ENCODE measurements at places on chromosomes 11 and 22.

GRCh38 chr22:29072193-29072978 is 449 bp upstream of the KREMEN1 start:
- no peak overlapping the region for H3K27ac ChIP-seq
- peak overlapping the region; percentile 47 for H3K4me3 ChIP-seq
- peaks cover 37% of the 10 kb centered on the region for H3K4me1 ChIP-seq
- no peaks in the 10 kb centered on the region for H3K27me3 ChIP-seq

DNA sequence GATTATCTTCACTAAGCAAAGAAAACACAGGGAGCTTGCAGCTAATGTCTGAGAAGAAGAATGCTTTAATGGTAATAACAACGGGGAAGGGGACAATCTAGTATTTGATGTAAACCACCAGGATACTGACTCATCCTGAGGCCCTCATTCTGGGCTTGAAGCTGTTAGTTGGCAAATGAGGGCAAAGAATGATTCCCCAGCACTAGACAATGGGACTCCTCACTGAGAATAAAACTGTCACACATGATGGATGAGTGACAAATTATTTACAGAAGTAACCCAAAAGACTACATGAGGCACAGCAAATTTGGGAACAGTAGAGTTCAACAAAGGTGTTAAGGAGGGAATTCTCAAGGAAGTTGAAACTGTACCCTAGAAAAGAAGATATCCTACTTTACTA is 76.3 kb downstream of the FAM168A start:
- H3K4me3 ChIP-seq, result no peak overlapping the region
- H3K36me3 ChIP-seq, result no peaks in the 10 kb centered on the region

GRCh38 chr11:100689141-100689540 is 2.1 kb downstream of the ARHGAP42 start:
- no peak for DNase-seq
- peak overlapping the region; percentile 94 for H3K27ac ChIP-seq
- peaks cover 8% of the 10 kb centered on the region for H3K4me1 ChIP-seq
- no peaks in the 10 kb centered on the region for H3K27me3 ChIP-seq
- peak overlapping the region; percentile 80 for H3K4me3 ChIP-seq

GRCh38 chr22:46148816-46149511 is 1.4 kb upstream of the PPARA start:
- H3K4me3 ChIP-seq, result peak overlapping the region; percentile 98
- peaks cover 47% of the 10 kb centered on the region for H3K4me1 ChIP-seq
- peaks cover 14% of the 10 kb centered on the region for H3K36me3 ChIP-seq

DNA sequence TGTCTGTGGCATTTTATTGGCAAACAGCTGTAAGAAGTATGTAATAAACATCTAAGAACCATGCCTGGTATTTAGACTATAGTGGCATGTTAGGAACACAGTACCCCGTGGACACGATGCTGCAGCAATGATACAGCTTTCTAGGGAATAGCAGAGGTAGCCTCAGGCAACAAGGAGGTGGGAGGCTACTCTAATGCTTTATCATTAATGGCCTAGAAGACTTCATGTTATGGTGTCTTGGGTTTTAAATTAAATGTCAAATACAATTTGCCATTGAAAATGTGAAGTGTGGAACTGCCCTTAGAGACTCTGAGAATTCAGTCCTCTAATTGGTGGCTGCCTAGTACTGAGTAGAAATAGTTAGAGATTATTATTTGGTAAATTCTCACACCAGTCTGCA is 516.9 kb downstream of the CNTN5 start:
- H3K27me3 ChIP-seq, result no peaks in the 10 kb centered on the region
- no peak for DNase-seq
- no peaks in the 10 kb centered on the region for H3K4me1 ChIP-seq
- no peak overlapping the region for H3K27ac ChIP-seq
- no peaks in the 10 kb centered on the region for H3K36me3 ChIP-seq

GRCh38 chr11:44754876-44755555 is 28.3 kb downstream of the TSPAN18 start:
- no peaks in the 10 kb centered on the region for H3K4me1 ChIP-seq
- H3K27ac ChIP-seq, result no peak overlapping the region
- H3K36me3 ChIP-seq, result no peaks in the 10 kb centered on the region
- DNase-seq, result no peak
- H3K27me3 ChIP-seq, result no peaks in the 10 kb centered on the region

DNA sequence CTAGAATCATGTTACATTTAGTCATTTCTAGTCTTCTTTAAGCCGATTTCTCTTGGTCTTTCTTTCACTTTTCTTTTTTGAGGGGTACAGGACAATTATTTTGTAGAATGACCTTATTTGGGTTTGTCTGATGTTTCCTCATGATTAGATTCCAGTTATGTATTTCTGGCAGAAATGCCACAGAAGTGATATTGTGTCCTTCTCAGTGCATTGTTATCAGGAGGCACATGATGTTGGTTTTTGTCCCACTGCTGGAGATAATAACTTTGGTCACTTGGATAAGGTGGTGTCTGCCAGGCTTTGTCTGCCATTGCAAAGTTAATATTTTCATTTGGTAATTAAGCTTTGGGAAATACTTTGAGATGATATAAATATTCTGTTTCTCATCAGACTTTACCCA is 100.3 kb downstream of the RRM1 start:
- H3K27me3 ChIP-seq, result no peaks in the 10 kb centered on the region
- DNase-seq, result no peak
- no peaks in the 10 kb centered on the region for H3K4me1 ChIP-seq
- H3K27ac ChIP-seq, result no peak overlapping the region

- no peak for DNase-seq
- H3K36me3 ChIP-seq, result no peaks in the 10 kb centered on the region
These were observed 62.7 kb upstream of the ARHGAP42 start for GRCh38 chr11:100624346-100624745.

DNA sequence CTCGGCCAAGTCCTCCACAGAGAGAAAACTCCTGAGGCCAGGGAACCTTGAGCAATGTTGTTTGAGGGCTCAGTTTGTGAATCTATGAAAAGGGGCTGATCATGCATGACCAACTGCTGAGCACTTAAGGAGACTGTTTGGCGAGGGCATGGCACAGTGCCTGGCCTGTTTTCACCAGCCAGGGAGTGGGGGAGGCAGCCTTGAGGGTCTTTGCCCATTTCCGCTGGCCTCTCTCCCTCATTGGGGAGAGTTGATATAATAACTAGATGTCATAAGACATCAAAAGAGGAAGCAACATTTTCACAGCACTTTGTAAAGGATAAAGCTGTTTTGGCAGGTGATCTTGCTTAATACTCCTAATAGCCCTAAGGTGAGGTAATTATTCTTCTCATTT is 110.6 kb downstream of the TP53I11 start:
- H3K4me1 ChIP-seq, result peaks cover 2% of the 10 kb centered on the region
- no peak for DNase-seq
- no peaks in the 10 kb centered on the region for H3K36me3 ChIP-seq
- no peak overlapping the region for H3K4me3 ChIP-seq
- no peak overlapping the region for H3K27ac ChIP-seq

DNA sequence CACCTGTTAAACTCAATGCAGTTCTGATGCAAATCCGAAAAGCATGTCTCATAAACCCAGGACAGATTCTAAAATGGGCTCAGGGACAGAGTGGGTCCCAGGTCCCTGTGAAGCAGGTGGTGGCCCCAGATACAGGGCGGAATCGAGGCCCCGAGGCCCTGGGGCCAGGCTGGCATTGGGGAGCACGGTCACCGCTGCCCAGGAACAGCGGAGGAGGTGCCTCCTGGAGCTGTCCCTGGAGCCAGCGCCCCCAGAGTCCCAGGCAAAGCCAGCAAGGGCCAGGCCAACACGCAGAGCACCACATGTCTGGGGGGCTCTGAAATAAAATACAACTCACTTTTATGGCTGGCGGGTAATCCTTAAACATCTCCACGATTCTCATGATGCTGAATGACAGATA is 10.0 kb upstream of the TTLL8 start:
- no peak overlapping the region for H3K4me3 ChIP-seq
- H3K27me3 ChIP-seq, result no peaks in the 10 kb centered on the region
- no peaks in the 10 kb centered on the region for H3K4me1 ChIP-seq

- peaks cover 7% of the 10 kb centered on the region for H3K27me3 ChIP-seq
- H3K4me3 ChIP-seq, result no peak overlapping the region
- no peaks in the 10 kb centered on the region for H3K4me1 ChIP-seq
- no peak overlapping the region for H3K27ac ChIP-seq
These were observed 10.4 kb upstream of the SAMM50 start for GRCh38 chr22:43944670-43945430.

DNA sequence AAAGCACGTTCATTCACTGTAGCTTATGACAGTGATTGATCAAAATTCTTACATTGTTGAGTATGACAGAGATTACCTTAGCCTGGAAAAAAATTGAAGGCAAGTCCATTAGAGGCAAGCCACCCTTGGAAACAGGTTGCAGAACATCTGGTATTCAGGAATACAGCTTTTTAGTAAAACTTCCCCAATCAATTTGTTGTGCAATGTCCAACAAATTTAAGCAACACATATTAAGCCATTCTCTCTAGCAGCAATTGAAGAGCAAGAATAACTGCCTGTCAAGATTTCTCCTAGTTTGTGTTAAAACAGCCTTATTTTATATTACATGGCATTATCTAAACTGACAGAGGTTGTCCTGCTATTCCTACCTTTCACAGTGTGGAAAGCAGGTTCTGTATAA is 37.0 kb downstream of the BCL2L13 start:
- peaks cover 2% of the 10 kb centered on the region for H3K36me3 ChIP-seq
- no peak overlapping the region for H3K27ac ChIP-seq
- no peaks in the 10 kb centered on the region for H3K4me1 ChIP-seq
- DNase-seq, result no peak
- H3K4me3 ChIP-seq, result no peak overlapping the region
- no peaks in the 10 kb centered on the region for H3K27me3 ChIP-seq

DNA sequence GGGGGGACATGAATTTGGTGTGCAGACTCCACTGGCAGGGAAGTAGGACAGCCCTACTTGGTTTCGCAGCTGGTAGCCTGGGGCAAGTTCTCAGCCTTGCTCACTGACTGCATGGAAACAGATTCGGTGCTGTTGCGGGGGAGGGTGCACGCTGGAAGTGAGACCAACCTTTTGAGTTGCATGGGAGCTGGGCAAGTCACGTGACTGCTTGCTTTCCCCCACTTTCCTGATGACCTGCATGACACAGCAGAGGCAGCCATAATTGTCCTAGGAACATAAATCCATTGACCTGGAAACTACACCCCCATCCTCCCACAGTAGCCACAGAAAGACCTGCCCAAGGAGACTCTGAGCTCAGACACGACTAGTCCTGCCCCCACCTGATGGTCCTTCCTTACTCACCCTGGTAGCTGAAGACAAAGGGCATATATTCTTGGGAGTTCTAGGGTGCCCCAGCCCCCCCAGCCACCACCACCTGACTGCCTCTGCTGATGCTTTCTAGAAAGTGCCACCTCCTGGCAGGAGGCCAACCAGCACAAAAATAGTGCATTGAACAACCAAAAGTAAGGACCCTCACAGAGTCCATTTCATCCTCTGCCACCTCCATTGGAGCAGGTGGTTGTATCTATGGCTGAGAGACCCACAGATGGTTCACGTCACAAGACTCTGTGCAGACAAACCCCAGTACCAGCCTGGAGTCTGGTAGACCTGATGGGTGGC is 4.1 kb upstream of the HBG2 start:
- H3K4me1 ChIP-seq, result no peaks in the 10 kb centered on the region
- H3K36me3 ChIP-seq, result no peaks in the 10 kb centered on the region
- H3K27ac ChIP-seq, result no peak overlapping the region
- H3K27me3 ChIP-seq, result no peaks in the 10 kb centered on the region

GRCh38 chr11:85844439-85845123 is 10.6 kb upstream of the CCDC83 start:
- no peaks in the 10 kb centered on the region for H3K27me3 ChIP-seq
- no peak for DNase-seq
- H3K4me1 ChIP-seq, result no peaks in the 10 kb centered on the region
- no peaks in the 10 kb centered on the region for H3K36me3 ChIP-seq
- H3K4me3 ChIP-seq, result no peak overlapping the region
- no peak overlapping the region for H3K27ac ChIP-seq

DNA sequence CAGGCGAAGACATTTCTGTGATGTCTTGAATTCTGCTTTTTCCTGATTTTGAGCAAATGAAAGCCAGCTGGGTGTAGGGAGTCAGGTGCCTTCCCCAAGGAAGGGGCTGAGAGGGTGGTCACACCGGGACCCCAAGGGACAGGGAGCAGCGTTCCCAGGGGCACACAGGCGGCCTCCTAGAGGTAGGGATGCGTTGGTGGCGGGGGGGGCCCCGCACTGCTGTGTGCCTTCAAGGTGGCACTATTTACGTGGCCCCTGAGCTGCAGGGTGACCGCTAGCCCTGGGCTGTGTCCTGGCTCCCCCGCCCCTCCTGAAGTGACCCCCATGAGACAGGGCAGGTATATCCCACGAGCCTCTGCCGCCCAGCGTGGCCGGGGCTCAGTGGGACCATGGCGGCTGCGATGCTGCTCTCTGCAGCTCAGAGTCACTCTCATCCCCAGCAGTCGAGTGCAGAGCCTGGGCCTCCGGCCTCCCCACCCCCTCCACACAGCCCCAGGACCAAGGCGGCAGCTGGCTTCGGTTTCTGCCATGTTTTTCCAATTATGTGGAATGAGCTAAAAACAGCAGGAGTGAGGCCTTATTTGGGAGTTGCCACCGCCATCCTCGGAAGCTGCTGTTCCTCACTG is 60.9 kb downstream of the LRP5 start:
- H3K4me3 ChIP-seq, result no peak overlapping the region
- no peak for DNase-seq
- H3K4me1 ChIP-seq, result peaks cover 6% of the 10 kb centered on the region
- no peaks in the 10 kb centered on the region for H3K36me3 ChIP-seq
- H3K27ac ChIP-seq, result peak overlapping the region; percentile 67

DNA sequence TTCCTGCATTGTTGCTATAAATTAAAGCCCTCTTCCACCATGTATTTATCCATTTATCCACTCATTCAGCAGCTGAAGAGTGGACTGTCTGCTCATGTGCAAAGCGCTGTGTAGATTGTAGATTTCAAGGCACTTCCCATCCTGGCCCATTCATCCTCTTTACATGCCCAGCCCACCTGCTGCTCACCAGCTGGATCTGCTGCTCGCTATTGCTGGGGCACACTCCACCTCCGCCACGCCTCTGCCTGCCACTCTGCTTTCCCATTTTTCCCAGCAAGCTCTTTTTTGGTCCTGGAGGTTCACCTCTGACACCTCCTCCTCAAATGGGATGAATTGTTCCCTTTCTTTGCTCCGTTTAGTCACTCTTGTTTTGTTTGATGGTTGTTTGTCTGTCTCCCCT is 48.3 kb downstream of the CEP164 start:
- no peak overlapping the region for H3K4me3 ChIP-seq
- no peaks in the 10 kb centered on the region for H3K27me3 ChIP-seq
- no peaks in the 10 kb centered on the region for H3K4me1 ChIP-seq
- no peak for DNase-seq
- no peak overlapping the region for H3K27ac ChIP-seq
- peaks cover 95% of the 10 kb centered on the region for H3K36me3 ChIP-seq

- DNase-seq, result no peak
- H3K27ac ChIP-seq, result no peak overlapping the region
- H3K27me3 ChIP-seq, result no peaks in the 10 kb centered on the region
- no peaks in the 10 kb centered on the region for H3K36me3 ChIP-seq
These were observed 405.9 kb downstream of the NXPE2 start for GRCh38 chr11:115084231-115084630.
